ENCODE measurements at places on chromosomes 16 and 17.

DNA sequence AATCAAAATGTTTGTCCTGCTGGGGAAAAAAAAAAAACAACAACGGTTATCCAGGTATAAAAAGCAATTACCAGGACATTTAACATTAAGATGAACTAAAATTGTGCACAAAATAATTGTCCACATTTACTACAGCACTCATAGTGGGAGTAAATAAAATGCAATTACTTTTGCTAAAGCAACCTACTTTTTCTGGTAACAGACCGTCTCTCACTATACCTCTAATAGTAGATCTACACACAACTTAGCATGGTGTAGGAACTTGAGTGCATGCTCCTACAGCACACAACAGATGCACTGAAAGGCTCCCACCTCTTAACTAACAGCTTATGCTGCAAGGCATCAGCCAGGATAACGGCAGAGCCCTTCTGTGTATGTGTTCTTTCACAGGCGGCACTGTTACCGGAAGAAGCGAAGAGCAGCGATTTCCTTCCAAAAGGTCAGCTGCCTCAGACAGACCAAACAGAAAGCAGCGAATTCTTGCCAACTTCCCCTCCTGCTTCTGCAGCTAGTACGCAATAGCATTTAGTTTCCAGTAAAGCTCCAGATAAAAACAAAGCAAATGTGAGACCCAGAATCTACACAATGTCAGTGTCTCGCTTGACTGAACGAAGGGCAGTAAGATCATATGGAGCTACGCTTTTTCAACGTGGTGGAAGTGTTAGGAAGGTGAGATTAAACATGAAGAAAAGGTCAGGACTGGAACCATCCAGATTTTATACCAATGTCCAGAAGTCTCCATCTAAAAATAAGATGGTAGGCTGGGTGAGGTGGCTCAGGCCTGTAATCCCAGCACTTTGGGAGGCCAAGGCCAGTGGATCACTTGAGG is 27.6 kb downstream of the STAT5B start:
- DNase-seq: peak; percentile 87

DNA sequence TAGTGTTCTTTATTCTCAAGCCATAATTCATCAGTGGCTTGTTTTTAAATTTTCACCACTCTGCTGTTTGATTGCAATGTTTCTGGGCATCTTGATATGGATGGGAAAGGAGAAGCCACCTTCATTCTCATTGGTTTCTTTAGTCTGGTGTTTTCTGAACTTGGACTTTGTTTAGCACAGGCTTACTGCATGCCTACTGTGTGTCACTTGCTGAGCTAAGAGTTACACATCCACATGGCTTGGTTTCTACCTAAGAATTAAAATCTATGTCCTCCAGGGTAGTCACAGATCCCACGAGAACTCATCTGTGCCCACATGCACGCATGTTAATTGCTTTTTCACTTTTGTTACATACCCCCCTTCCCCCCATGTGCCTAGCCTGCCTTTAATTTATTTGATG is 4.6 kb downstream of the CMIP start:
- no peak for DNase-seq

DNA sequence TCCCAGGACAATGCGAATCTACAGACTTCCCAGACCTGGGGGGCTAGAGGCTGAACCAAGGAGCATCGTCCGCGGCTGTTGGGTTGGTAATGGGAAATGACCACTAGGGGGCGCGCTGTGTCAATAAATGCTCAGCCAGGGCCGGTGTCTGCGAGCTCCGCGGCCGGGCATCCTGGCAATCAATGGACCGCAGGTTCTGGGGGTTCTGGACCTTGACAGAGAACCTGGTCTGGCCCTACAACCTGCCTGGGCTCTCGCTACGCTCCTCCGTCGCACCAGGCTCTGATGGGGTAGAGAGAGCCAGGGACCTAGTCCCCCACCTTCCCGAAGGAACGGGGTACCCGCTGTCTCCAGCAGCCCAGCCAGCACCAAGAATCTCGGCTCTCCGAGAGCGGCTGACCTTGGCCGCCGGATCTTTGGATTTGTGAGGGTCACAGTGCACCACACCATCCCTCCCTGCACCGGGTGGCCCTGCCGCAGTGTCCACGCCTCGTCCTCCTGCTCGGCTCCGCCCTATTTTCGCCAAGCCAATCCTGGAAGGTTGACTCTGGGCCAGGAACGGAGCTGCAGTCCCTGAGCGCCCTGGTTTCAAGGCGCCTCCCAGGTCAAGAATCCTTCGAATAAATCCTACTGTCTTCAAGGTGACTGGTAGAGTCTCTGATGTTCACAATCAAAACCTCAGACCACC is 20.4 kb upstream of the BEAN1 start:
- DNase-seq: peak; percentile 59

- no peak for DNase-seq
Observed at GRCh38 chr17:32933881-32934280, 5.9 kb downstream of the TMEM98 start.

DNA sequence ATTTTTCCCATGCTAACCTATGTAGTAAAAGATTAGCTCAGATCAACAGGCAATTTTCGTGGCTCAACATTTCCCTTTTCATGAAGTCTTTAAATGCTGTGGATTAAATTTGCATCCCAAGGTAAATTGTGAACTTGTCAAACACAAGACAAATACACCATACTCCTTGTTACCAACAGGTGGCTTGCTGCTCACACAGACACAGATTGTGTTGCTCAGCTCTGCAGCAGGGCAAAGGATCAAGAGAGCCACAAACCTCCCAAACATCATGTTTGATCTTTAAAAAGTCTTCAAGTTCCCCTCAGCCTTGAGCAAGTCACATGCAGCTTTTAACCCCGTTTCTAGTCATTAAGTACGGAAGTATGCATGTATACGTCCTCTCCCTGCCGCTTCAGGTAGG is 119.6 kb upstream of the CNTNAP4 start:
- DNase-seq: no peak
